LHCN-M2 (cell line): ENCODE measurements at places on chromosomes 4 and X.

- no peak for DNase-seq
Observed at GRCh38 chr4:36551697-36552214, 270.3 kb downstream of the DTHD1 start.

DNA sequence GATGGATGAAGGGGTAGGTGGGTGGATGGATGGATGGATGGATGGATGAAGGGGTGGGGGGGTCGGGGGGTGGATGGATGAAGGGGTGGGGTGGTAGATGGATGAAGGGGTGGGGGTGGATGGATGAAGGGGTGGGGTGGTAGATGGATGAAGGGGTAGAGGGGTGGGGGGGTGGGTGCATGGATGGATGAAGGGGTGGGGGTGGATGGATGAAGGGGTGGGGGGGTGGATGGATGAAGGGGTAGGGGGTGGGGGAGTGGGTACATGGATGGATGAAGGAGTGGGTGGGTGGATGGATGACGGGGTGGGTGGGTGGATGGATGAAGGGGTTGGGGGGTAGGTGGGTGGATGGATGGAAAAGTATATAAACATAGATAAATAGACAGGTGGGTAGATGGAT, 74.2 kb downstream of the PRKX start:
- no peak for DNase-seq

DNA sequence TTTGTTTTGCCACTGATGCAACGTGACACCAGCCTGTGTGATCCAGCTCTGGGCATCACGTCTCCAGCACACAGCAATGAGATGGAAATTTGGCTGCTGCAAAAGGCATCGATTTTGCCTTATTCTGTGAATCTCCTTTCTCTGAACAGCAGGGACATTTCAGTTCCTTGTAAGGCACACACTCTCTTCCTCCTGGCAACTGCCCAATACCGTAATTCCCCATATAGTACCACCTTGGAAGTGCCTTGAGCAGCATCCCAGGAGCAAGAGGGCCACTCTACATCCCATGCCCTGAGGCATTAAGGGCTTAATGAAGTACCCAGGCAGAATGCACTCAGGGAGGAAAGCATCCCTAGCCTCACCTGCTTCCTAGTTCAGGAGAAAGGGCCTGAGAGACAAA, 10.5 kb upstream of the MAMLD1 start:
- peak; percentile 33 for DNase-seq

DNA sequence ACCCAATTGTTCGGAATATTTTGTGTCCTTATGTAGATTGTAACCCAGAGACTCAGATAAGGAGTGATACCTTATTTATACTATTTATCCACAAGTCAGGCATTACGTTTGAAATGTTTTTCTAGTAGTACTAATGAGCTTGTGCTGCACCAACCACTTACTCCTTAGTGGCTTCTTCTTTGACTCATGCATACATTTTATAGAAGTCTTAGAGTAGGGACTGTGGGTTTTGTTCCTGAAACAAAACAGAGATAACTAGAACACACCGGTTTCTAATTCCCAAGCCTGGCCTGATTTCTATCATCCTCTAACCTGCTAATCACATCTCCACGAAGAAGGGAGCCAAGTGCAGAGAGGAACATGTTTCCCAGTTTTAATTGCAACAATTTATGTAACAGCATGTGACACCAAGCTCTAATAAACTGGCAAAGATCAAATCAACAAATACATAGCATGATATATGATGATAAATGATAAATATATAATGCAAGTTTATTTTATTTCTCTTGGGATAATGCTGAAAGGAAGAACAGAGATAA, 32.3 kb downstream of the MGARP start:
- no peak for DNase-seq

DNA sequence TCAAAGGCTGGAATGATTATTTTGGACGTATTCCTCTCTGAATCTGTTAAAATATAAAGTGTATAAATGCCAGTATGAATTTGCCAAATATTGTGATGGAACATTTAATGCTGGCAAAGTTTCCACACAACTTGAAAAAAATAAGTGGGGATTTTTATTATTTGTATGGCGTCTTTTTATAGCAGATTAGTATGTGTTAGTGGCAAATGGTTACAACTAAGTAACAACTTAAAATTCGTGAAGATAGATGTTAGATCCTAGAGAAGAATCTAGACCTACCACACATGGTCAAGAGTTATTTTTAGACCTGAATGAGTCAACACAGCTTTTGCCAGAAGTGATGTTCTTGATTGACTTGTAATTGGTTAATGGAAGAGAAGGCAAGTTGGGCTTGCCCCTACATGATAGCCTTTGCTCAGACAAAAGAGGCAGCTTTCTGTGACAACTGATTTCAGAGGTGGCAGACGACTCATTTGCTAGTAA, 4.8 kb downstream of the CPE start:
- DNase-seq: peak; percentile 10

DNA sequence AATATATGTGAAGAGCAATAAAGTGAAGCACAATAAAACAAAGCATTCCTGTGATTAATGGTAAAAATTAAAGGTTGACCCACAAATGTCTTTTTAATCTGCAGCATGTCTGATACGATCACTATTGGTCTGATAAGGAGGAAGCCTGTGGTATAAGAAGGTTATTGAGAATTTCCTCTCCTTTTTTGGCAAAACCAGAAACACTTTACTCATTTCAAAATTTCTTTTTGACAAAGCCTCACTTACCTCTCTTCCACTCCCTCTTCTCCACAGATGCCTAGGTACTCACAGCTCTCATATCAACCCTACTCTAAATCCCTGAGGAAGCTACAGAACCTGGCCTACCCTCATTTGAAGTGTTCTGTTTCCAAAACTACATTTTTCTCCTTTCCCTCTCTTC, 56.1 kb downstream of the TSPAN5 start:
- no peak for DNase-seq

DNA sequence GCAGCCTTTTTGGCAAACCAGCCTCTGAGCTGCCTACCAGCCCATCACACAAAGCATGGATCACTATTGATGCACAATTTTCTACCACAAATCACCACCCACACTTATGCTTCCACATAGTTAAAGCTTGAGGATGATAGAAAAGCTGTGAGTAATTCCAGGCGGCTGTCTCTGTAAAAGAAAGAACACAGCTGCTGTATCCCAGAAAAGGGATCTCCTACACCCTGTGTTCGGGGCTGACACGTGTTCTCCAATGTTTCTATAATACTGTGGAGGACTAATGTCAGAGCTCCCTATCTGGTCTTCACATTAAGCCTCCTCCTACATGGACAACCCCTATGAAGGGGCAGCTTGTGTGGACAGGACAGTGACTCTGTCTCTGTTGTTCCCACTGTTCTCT, 12.5 kb upstream of the BRS3 start:
- DNase-seq: peak; percentile 1

- peak; percentile 25 for DNase-seq
Observed at GRCh38 chr4:136562834-136563233, 969.5 kb downstream of the PCDH18 start.

DNA sequence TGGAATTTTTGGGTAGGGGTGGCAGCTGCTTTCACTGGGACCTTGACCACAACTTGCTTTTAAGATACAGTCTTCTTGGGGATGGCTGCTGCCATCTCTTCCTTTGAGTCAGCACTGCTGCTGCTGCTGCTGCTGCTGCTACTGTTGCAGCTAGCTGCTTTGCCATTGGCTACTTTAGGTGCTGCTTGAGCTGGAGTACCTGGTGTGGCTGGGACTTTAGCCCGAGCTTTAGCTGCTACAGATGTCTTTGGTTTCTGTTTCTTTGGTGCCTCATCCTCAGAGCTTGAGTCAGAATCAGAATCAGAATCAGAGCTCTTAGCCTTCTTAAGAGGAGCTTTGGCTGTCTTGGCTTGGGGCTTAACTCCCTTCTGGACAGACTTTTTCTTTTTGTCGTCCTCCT, 52.2 kb downstream of the FAM9B start:
- DNase-seq: no peak

- no peak for DNase-seq
Observed at GRCh38 chr4:149793459-149793858, 22.2 kb downstream of the IQCM start.
